ENCODE measurements at places on chromosomes 11 and 22.

GRCh38 chr22:46418827-46419226 lies 83.3 kb downstream of the TRMU start:
- peak; percentile 78 for DNase-seq

- no peak for DNase-seq
These were observed 1.4 kb upstream of the RGL4 start for GRCh38 chr22:23689414-23689813.

- DNase-seq, result no peak
These were observed 28.1 kb upstream of the CHORDC1 start for GRCh38 chr11:90250970-90251369.

GRCh38 chr11:12216671-12217374 lies 106.4 kb downstream of the MICAL2 start:
- DNase-seq, result peak; percentile 72

GRCh38 chr22:24423519-24424000 lies 3.8 kb upstream of the ADORA2A start:
- peak; percentile 96 for DNase-seq

DNA sequence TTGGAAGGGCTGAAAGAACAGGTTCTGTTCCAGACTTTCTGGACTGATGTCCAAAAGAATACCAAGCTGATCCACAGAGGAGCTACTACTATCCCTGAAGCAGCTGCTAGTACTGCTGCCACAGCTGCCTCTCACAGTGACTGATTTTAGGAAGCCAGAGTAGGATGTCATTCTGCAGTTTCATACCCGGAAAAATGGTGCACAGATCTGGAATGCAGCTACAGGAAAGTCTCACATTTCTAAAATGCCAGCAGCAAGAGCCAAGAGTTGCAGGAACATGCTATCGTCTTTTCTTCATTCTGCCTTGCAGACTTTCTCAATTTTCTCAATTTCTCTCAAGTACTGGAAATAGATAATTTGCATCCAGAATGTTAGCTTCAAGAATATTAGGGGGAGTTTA lies 19.4 kb upstream of the CCDC179 start:
- no peak for DNase-seq

DNA sequence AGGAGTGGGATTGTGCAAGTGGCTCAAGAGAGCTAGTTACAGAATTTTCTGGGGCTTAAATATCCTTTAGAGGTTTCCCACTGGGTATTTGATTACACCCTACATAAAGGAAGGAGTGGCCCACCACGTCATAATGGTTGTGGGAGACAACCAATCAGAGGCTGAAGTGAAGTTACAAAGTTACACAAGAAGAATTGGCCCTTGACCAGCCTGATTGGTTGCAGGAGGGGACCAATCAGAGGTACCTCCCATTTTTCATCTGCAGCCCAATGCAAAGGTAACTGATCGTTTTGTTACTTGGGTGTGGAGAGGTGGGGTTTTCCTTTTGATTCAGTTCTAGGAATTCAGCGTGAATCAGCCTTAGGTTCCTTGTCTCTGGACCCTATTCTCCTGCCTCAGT lies 430.5 kb upstream of the FAT3 start:
- no peak for DNase-seq

DNA sequence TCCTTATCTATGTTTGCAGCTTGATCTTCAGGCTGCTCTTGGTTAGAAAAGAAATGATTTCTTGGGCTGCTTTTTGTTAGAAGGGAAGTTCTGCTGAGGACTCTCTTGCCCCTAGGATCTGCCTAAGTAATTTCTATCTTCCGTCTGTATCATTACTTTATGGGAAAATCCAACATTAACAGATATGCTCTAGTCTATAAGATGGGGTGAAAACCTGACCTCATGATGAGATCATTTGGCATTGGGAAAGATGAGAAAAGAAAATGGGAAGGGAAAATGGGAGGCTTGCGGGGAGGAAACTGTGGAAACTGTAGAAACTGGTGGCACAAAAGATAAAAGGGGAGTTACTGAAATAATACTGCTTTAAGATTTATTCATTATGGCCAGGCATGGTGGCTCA lies 63.6 kb downstream of the FDX1 start:
- DNase-seq, result no peak

DNA sequence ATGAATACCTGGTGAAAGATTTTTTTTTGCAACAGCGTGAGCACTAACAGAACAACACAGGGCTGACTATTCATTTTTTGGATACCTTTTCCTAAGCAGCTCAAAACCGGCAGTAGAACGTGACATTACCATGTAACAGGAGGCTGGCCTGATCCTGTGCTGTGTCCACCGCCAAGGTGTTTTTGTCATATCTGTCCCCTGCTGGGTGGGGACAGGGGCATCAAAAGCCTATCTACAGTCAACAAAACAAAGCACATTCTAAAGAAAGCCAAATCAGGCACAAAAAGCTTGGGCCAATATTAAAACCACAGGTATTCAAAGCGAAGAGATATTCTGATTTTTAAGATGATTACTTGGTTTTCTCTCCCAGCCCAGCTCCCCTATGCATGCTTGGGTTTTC lies 151.2 kb downstream of the LRRC4C start:
- DNase-seq, result no peak

GRCh38 chr11:132743601-132744000 lies 788.7 kb downstream of the OPCML start:
- DNase-seq, result no peak

- DNase-seq, result no peak
These were observed 176.3 kb upstream of the TMEM45B start for GRCh38 chr11:129639300-129639699.

DNA sequence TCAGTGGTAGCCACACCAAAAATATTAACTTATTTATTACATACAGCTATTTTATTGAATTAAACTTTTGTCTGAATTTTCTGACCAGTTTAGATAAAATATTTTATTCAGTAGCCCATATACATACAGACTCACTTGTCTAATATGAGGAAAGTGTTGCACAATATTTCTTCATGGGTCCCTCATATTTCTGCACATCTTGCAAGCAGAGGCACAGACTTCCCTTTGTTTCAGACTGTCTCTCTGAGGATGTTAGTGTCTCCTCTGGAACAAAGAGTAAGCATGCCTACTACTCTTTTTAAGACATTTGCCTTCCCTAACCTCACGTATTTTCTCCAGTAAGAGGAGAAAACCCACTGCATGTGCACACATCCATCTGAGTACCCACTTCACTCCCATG lies 81.2 kb downstream of the OR5AK2 start:
- DNase-seq, result no peak

DNA sequence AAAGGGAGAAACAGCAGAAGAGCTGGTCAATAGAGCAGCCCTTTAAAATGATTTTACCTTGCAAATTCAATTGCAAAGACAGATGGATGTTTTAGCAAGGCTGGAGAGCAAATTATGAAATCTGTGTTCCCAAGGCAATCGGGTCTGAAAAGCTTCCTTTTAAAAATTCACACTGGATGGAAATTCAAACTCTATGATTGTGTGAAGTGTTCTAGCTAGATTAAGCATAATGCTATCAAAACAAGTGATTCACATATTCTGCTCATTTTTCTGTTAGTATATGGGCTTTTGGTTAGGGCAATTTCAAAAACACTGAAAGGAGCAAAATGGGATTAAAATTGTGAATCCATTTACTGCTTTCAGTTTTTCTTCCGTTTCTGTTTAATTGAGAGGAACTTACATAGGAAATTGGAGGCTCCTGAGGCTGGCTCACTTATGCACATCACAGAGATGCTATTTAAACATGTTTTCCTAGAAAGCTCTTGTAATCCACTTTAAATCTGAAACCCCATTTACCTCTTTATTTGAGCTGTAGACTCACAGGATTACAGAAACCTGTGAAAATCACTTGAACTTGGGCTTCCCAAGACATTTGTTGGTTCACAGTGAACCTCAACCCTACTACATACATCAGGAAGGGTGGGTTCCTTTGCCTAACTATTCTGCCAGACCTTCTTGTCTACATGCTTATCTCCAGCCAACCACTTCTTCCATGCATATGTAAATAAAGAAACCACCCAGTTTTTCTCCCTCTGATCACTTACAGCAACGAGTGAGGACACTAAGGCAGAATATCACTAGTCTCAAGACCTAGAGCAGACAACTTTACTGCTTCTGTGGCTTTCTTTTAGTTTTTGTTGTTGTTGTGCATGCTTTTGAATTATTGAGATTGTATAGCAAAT lies 201.9 kb upstream of the PITPNB start:
- DNase-seq, result no peak

GRCh38 chr11:15852179-15852578 lies 504.2 kb downstream of the SOX6 start:
- DNase-seq, result no peak

DNA sequence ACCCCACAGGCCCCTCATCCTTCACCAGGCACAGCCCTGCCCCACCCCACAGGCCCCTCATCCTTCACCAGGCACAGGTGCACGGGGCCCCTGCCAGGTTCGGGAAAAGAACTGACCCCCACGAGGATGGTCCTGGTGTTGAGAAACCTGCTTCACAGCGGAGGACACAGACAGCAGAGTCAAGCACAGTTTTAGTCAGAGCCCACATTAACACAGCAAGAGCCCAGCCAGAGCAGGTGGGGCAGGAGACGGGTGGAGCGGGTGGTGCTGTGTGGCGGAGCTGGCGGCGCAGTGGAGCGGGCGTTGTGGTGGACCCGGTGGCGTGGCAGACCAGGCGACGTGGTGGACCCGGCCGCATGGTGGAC lies 1085.5 kb downstream of the BRD1 start:
- DNase-seq, result no peak

DNA sequence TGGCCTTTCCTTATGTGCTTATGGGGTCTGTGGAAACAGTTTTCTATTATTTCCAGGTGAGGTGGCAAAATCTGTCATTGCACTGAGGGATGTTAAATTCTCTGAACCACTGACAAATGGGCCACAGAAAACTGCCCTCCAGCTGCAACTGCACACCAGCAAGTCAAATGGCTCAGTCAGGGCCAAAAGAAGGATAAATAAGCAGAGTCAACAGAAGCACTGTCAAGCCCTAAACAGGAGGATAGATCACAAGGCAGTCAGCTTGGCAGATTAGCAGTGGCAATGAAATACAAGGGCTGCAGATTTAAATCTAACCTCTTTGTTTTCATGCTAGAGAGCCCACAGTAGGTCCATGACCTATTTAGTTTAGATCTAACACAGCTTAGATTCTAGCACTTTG lies 435.6 kb downstream of the ETS1 start:
- DNase-seq, result no peak

DNA sequence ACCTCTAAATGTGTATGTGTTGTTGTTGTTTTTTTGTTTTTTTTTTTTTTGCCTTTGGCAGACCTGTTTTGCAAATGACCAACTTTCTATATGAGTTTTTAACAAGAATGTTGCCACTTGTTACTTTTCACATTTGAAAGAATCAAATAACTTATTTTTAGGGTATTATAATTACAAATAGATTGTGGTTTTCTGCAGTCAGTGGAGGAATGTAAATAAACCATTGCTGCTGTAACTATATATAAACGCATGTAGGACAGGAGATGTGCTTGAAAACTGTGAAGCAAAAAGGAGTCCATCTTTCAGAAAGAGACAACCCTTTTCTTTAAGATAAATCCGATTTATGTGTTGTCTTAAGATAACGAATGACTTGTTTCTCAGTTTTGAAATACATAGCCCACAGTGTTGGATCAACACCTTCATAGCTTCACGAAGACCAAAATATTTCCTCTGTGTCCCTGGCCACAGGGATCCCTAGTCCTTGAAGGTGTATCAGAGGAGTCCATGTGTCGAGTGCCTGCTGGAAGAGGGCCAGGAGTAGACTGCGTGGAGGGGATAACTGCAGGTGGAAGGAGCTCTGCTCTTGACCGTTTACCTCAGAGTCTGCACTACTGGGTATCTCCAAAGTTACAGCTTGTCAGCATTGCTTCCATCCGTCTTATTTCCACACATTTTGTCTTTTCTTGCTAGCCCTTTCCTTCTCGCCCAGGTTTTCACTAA lies 24.7 kb downstream of the TNRC6B start:
- no peak for DNase-seq

GRCh38 chr11:115933564-115933963 lies 429.3 kb upstream of the CADM1 start:
- no peak for DNase-seq

DNA sequence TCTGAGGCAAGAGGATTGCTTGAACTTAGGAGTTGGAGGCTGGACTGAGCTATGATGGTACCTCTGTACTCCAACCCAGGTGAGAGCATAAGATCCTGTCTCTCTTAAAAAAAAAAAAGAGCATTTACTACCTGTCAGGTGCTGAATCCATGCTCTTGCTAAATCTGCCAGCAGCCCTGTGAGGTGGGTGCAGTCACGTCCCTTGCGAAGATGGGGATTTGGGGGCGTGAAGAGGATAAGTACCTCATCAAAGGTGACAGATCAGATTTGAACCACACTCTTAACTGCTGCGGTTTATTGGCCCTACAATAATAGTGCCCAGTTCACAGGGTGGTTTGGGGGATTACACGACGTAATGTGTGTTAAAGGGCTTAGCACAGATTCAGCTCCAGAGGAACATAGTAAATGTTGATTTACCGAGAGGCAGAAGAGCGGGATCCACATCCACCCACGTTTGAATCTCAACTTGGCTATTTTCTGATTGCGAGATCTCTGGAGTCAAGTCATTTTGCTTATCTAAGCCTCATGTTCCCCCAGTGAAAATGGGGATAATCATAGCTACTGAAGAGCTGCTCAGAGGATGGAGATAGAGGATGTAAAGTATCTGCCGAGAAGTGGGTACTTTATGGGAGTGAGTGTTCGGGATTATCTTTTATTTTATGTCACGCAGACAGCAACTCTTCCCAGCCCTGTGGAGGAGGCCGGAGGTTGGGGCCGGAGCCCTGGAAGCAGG lies 28.1 kb upstream of the LRRC10B start:
- DNase-seq, result no peak

DNA sequence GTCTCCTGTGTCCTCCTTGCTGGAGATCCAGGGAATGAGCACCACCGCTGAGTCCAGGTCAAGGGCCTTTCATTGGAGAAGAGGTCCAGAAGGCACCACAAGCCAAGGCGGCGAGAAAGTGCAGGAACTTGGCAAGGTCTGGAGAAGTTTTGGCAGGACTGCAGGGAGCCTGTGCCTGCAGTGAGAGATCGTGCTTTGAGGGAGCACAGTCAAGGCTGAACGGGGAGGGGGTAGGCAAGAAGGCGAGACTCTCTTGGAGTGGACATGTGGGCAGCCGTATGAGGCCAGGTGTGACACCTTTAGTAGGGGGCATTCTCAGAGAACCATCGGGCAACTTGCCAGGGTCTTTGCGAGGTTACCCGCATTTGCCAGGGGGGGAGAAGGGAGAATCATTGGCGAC lies 30.5 kb downstream of the LRRC10B start:
- DNase-seq, result no peak

DNA sequence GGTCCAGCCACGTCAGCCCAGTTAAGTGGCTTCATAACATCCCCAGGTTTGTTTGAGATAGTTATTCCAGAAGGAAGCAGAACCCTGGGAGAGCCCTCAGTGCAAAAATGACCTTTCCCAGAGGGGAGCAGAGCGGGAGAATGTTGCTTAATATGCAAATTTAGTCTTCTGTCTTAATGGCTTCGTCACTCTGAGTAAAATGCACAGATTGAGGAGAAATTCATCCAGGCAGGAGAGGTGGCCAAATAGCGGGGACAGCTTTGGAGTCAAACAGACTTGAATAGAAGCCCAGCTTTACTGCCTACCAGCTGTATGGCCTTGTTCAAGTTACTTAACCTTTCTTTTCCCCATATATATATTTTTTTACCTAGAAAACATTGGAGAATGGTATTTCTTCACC lies 12.3 kb upstream of the NRGN start:
- DNase-seq, result no peak
